Left forelimb (tissue), 1 donor: ENCODE measurements at places on chromosomes 2 and 18.

GRCh38 chr18:35246831-35247230 lies 6.0 kb downstream of the ZNF397 start:
- DNase-seq: no peak

DNA sequence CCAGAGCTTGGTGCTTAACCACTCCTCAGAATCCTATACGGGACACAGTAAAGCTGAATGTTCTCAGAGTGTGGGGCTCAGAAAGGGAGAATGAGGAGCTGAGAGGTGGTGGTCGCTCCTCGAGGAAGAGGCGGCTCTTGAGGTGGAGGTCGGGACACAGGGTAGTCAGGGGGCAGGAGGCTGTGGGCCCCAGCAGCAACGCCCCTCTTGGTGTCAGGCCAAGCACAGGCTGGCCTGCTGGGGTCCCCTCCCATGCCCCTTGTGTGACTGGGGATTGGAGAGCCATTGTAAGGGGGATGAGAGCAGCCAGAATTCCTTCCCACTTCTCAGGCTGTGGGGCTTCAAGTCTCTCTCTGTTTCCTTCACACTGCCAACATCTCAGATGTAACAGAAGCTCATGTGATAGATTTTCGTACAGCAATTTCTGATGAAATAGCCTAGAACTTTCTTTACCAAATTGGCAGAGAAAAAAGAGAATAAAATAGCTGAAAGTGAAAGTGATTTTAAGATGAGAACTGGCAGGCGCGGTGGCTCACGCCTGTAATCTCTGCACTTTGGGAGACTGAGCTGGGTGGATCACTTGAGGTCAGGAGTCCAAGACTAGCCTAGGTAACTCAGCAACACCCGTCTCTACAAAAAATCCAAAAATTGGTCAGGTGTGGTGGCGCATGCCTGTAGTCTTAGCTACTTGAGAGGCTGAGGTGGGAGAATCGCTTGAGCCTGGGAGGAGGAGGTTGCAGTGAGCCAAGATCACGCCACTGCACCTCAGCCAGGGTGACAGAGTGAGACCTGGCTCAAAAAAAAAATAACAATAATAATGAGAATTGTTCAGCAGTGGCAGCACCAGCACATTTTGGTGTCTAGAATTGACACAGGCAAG lies 61.1 kb upstream of the RPL31 start:
- no peak for DNase-seq

GRCh38 chr2:75241696-75242095 lies 42.4 kb upstream of the TACR1 start:
- DNase-seq: no peak

DNA sequence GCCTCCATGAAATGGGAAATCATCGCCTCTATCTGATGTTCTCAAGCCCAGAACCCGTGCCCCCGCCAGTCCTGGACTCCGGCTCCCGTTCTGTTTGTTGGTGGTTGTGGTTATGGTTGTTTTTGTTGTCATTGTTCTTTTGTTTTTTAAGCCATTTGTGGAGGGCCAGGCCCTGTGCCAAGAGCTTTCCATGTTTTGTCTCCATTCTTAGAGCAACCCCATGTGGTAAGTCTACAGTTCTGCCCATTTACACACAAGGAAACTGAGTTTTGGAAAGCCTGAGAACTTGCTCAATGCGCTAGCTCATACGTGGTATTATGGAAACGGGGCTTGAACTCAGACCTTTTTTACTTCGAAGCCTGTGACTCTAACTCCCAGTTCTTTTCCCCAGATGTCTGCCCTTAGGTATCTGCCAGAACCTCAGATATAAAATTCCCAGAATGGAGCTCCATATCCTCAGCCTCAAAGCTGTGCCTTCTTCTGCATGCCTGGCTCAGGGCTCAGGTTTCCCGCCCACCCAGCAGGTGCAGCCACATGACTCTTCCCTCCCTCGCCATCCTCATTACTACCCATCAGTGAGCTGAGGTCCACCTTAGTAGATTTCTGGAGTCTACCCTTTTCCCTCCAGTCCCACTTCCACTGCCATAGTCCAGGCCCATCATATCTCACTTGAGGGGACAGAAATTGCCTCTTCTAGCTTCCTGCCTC lies 194.1 kb downstream of the KLHL29 start:
- no peak for DNase-seq

DNA sequence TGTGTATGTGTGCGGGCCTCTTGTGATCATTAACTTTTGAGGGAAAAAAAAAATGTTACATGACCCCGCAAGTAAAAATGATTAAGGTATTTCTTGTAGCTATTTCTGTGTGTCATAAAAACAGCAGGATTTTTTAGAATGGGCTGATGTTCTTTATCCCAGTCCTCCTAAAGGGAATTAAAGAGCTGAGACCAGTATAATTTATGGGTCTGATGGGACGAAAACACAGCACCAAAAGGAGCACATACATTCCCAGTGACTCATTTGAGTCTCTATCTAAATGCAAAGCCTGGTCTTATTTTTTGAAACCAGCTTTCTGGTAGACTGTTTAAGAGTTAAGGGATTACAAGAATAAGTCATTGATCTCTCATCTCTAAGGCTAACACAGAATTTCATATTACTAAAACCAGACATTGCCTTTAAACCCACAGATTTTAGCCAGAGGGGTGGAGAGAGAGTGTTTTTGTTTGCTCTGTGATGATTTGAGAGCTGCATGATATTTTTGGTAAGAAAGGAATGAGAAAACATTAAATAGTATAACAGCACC lies 342.3 kb upstream of the EPHA4 start:
- no peak for DNase-seq

GRCh38 chr2:193743089-193743488 lies 1548.4 kb upstream of the TMEFF2 start:
- no peak for DNase-seq

DNA sequence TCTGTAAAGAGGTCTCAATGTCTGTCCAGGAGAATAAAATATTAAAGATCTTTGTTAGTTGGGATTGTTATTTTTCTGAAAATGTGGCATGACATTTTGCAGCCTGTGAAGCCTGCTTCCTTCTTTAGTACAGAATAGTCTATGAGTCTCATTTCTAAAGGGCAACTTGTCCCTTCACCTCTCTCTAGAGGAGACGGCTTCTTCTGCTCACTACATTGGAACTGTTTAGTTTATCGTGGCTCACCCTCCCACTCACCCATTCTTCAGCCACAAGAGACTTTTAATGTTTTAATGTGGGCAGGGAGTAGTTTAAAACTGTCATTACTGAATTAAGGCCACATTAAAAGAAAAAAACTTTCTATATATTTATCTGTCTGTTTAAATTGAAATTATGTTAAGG lies 161.0 kb downstream of the BARD1 start:
- no peak for DNase-seq

GRCh38 chr2:106020032-106020431 lies 174.1 kb downstream of the UXS1 start:
- no peak for DNase-seq

- DNase-seq: no peak
Observed at GRCh38 chr2:217469203-217469810, 533.5 kb downstream of the TNS1 start.

GRCh38 chr18:22250591-22250996 lies 81.2 kb downstream of the GATA6 start:
- no peak for DNase-seq

DNA sequence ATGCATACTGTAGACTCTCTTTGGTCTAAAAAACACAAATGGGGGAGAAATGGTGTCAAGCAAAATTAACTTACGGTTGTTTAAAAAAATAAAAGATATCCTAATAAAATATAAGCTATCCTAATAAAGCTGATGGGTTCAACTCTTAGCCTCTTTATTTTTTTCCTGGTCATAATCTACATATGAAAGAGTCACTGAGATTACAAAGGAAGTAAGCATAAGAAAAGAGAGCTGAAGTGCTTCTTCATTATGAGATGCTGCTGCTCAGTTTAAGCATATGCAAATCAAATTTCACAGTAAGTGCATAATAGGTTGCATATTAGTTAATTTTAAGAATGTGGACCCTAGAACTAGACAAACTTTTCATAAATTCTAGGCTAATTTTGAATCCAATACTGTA lies 59.9 kb upstream of the DNER start:
- DNase-seq: no peak

DNA sequence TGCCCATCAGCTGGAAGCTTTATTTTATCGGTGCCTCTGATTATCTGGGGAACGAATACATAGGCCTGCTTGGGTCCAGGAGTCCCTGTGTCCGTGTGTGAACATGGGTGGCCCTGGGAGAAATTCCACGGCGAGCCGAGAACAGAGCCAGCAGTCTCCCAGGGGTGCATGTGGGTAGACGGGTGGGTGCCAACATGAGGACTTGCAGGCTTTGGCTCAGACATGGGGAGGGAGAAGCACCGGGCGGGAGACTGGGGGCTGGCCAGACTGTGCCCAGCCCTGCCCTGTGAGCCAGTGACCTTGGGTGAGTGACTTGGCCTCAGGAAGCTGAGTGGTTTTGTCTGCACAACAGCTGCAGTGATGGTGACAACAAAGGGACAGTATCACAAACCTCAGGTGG lies 44.2 kb upstream of the SALL3 start:
- DNase-seq: no peak

GRCh38 chr2:41894563-41895333 lies 153.1 kb upstream of the PKDCC start:
- no peak for DNase-seq

DNA sequence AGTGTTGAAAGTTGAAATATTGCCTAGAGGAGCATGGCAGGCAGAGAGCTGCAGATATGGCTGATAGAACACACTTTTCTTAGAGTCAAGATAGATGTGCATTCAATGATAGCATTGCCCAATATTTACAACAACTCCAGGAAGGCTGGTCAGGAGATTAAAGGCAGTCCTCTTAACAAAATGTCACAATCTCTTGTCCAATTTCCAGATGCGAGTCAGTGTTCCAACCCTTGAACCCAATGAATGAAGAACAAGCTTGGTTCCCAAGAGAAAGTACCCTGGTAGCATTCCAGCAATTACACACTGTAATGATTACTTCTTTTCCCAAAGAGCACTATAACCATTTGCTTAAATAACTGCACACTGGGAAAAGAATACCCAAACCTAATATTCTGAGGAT lies 839.4 kb upstream of the VRK2 start:
- no peak for DNase-seq

DNA sequence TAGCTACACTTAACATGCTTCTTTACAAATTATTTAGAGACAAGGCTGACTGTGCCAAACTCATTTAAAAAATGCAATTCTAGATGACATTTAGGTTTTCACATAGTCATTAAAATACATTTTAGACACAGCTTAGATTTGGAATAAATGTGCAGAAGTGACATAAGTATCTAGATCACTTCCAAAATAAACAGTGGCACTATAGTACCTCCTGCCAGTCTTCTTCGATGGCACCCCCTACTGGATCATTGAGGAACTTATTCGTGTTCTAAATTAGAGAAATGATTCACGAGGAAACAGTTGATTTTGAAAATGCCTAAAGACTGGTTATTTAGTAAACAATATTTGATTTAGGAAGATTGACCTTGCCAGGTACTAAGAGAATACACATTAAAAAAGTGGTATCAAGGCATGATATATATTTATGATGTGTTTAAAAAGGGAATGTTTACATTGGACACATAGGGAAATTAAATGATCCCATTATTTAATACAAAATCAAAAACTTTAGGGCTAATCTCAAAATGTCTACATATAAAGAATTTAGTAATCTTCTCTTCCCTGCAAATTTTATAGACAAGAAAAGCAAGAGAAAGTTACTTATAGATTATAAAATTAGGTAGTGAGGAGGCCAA lies 323.9 kb downstream of the XIRP2 start:
- no peak for DNase-seq

DNA sequence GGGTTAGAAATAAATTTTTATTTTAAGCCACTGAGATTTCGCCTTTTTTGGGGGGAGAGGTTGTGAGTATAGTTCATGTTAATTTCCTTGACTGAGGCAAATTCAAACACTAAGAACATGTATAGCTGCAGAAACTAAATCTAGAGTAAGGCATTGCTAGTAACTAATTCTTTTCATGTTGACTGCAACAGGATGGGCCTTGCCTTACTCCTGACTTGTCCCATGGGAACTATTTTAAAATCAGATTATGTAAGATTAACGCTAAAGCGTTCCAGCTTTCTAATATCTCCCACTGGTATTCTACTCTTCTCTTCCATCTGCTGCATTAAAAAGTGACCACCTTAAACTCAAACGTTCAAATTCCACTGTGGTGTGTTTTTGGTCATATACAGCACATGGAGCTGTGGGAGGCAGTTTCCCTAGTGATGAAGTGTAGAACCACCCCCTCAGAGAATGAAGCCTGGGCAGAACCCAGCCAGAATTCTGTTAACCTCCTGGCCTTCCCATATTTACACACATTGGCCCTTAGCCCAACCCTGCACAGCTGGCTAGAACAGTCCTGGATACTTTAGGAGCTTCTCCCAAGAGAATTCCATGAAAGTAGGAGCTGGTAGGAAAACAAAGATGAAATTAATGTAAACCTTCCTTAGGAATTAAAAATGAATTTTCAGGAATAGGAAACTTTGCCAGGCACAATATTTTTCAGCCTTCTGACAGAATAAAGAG lies 687.8 kb downstream of the SLC4A3 start:
- peak; percentile 67 for DNase-seq

- no peak for DNase-seq
Observed at GRCh38 chr2:29405266-29405665, 290.1 kb downstream of the CLIP4 start.

DNA sequence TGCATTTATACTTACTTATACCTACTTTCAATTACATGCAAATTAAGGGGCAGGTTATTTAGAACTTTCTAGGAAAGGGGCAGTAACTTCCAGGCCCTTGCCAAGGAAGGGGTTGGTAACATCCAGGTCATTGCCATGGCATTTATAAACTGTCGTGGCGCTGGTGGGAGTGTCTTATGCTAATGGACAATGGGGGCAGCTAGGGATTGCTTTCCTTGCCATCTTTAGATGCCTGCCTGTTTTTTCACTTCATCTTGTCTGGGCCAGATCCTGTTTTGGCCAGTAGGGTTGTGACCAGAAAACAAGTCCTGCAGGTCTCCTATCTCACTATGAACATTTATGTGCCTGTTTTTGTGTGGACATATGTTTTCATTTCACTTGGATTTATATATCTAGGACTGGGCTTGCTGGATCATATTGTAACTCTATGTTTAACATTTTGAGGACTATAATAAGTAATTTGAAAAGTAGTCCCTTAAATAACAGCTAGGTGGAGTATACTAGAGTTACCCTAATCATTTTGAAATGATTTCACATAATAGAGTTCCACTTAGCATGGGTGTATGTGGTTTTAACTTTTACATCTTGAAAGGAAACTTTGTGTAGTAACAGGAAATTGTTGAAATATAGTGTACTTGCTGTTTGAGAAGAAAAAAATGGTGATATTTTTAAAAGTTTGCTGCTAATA lies 56.1 kb downstream of the LCLAT1 start:
- DNase-seq: no peak

GRCh38 chr2:25302758-25303375 lies 38.9 kb downstream of the DNMT3A start:
- DNase-seq: no peak

DNA sequence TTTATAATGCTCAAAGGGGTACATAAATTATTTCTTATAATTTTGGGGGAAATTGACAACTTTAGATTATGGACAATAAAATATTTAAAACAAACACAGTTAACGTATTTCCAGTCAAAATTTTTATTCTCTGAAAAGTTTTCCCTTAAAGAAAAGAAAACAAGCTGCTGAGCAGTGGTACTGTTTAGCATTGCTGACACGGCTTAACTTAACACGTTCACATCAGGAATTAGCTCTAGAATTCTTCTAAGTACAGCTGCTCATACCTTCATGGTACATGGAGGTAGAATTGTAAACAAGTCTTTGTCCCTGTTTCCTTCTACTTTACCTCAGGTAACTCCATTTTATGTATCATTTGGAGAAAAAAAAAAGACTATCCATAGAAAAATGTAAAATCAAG lies 2.0 kb downstream of the SLC38A11 start:
- DNase-seq: no peak
